ENCODE measurements at places on chromosomes 13 and 19.

DNA sequence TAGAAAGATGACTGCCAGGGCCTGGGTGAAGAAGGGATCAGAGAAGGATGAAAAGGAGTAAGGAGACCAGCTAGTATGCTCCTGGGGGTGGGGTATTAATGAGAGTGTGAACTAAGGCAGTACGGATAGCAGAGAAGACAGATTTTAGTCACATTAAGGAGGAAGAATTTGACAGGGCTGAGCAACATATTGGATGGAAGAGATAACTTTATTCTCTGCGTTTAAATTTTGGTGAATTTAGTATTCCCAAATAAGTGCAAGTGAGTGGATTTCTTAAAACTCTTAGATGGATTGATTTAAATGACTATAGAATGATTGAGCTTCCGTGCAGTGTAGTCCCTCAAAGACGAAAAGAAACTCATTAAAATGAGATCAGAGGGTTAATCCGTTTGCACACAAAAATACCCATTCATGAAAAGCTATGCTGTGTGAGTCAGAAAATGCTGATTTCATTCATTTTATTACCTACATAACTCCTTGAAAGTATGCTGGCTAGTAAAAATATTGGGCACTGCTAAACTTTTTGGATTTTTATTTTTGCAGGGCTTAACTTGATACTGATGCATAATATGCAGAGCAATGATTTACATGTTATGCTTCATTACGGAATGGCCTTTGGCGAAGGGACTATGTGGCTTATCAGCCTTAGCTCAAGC, 54.1 kb downstream of the WDFY2 start:
- DNase-seq, result no peak

- DNase-seq, result no peak
These were observed 1.1 kb downstream of the LNX2 start for GRCh38 chr13:27619093-27619727.

GRCh38 chr19:12580180-12580694, 29.0 kb upstream of the ZNF564 start:
- no peak for DNase-seq

DNA sequence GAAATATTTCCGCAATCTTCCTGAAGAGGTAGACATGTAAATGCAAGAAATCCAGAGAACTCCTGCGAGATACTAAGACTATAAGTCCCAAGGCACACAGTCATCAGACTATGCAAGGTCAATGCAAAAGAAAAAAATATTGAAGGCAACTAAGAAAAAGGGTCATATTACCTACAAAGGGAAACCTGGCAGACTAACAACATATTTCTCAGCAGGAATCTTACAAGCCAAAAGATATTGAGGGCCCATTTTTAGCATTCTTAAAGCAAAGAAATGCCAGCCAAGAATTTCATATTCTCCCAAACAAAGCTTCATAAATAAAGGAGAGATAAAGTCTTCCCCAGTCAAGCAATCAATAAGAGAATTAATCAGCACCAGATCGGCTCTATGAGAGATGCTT, 298.5 kb upstream of the ATXN8OS start:
- DNase-seq, result no peak

DNA sequence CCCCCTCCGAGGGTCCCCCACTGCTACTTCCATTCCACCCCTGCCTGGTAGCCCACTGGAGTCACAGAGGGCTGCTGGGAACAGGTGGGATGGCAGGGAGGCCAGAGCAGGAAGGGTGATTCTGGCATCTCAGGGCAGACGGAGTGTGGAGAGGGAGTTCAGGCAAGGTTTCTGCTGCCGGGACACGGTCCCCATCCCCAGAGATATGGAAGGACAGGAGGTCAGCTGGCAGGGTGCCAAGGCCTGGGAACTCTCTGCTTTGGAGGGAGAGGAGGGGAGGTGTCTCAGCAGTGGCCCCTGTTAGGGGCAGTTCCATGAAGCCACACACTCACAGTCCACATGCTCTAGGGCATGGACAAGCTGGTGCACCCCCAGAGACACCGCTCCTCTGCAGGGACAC, 68.1 kb downstream of the CHST8 start:
- no peak for DNase-seq

Data from pulmonary artery endothelial cell (primary cell).